ENCODE measurements at places on chromosomes 2 and 18.

- no peak for DNase-seq
Observed at GRCh38 chr2:109126501-109126860, 2.5 kb upstream of the SH3RF3 start.

DNA sequence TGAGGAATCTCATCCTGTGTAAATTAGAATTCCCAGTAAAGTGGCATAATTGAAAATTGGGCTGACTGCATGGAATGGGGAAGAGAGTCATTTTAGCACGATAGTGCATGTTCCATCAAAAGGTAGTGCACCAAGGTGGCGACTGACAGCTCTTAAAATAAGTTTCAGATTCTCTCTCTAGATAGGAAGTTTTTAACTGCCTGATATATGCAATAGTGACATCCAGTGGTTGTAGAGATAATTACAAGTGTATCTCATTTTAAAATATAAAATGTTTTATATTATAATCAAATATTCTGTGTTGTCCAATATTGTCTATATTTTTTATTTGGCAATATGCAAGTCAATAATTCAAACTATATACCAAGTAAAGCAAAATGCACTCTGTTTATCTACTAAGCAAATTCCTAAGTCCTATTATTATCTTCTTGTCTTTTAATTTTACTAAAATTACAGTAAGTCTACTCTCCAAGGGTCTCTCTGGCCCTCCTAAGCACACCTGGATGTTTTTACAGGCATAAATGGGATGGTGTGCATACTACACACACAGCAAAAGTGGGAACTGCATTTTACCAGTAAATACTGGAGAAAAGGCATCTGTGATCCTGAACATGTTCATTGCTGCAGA lies 397.7 kb upstream of the HNRNPA3 start:
- peak; percentile 8 for DNase-seq

GRCh38 chr2:199966976-199967375 lies 11.6 kb downstream of the MAIP1 start:
- no peak for DNase-seq

DNA sequence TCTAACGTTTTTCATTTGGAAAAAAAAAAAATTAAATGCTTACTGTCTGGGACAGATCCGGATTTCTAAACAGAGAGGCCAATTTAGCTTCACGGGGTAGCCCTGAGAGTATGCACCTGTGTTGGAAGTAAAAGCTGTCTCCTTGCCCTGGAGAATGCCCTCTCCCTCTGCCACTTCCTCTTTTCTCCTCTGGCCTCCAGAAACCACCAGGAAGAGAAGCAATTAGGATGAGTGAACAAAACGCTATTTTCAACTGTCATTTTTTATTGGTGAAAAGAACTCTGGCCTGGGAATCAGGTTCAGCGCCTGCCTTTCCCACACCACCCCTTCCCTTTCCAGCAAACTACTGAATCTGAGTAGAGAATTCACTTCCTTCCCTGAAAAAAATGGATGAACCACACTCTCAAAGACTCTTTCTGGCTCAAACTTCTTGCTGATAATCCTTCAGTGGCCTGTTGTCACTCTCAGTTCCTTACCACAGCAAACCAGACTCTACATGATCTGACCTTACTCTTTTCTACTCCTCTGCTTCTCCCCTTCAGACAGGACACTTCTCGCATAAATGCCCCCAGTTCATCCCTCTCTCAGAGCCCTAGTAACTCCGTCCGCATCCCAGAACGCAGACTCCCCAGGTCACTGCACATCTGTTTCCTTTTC lies 29.8 kb downstream of the KLF7 start:
- DNase-seq = no peak

DNA sequence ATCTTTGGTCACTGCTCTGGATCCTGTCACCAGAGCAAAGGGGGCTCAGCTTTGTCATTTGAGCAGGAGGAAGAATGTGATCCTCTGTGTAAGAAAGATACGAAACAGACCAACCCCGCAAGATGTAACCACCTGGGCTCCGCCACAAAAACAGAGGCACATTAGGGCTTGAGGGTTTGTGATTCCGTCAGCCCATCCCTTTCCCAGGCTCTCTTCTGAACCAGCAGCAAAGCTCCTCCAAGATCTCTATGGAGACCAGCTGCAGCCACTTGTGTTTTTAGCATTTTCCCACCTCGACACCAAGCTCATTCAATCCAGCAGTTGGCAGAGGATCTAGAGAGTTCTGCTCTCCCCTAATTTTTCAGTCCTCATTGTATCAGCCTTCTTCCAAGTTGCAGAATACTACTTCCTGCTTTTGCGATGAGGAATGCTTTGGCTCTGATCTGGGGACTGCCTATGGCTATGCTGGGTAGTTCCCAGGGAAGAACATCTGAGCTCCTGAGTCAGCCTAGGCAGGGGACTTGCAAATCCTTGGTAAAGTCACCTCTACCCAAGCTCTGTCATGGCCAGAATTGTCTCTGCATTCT lies 139.6 kb upstream of the RAB12 start:
- DNase-seq = no peak

DNA sequence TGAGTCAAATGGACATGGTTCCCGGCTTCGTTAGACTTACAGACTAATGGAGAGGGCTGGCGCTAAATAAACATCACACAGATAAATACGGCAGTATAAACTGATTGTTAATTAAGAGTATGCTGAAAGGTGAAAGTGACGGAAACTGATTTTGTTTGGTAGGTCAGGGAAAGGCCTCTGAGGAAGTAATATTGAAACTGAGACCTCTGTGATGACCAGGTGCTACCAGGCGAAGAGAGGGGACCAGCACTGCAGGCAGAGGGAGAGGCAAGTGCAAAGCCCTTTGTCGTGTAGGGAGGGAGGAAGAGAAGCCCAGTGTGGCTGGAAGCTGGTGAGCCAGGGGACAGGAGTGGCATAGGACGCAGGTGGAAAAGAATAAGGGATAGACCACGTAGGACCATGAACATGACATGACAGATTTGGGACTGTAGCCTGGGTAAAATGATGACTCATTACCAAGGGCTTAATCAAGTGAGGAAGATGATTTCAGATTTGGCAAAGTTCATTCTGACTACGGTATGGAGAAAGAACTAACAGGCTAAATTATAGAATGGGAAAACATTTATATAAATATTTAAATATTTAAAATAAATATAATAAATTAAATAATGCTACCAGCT lies 433.1 kb downstream of the NCKAP5 start:
- DNase-seq = no peak

DNA sequence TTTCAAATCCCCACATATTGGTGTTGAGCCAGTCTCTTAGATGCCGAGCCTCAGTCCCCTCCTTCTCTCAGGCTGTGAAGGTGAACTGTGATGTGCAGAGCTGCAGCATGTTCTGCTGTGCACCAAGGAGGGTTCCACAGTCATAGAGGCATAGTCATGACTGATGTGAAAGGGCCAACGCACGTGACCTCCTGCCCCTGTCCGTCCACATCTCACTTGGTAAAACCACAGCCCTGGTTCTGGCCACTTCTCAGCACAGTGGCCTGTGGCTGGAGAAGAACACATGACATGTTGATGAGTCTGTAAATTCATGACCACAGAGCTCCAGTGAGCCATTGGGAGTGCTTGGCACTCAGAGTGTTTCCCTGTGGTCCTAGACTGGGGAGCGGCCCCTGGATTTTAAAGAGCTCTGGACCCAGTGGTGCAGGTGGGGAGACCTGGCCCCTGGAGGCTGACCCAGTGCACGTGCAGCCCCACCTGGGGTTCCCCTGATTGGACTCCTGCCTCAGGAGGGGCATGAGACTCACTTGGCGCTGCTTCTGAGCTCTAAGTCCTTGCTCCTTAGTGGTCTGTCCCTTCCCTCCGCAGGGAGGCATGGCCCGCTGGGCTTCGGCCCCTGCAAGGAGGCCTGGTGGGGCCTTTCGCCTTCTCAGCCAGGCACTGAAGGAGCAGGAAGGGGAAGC lies 25.3 kb downstream of the INPP4A start:
- no peak for DNase-seq

GRCh38 chr18:58288921-58289797 lies 245.1 kb downstream of the NEDD4L start:
- no peak for DNase-seq

DNA sequence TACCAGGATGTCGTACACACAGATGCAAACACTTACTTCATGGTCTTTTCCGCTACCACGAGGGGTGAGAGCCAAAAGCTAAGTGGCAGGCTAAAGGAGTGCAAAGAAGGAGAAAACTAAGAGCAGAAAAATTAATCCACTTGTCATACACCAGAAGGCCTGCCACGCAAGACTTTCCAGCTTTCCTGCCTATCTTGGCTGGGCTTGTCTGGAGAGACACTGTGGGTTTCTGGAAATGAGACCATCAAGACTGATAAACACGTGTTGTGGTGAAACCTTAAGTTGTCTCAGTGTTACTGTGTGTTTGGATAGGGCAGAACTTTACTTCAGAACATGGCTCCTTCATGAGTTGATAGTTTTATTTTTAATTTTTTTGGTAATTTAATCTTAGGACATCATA lies 175.6 kb downstream of the FMNL2 start:
- no peak for DNase-seq

DNA sequence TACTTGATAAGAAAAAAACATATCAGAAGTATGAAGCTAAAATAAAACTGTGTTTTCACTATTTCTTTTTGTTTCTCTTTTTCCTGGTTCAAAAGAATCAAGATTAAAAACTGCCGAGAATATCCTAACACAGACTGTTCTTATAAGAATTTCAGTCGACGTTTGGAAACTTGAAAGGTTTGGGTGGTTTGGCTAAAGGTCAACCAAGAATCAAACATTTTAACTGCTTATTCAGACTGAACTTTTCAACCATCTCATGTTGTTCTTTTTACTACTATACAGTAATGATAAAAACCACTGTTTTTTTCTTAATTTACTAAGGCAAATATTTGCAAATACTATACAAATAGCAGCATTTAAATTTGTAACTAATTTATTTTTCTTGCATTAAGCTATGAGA lies 308.5 kb upstream of the TFPI start:
- DNase-seq = no peak

DNA sequence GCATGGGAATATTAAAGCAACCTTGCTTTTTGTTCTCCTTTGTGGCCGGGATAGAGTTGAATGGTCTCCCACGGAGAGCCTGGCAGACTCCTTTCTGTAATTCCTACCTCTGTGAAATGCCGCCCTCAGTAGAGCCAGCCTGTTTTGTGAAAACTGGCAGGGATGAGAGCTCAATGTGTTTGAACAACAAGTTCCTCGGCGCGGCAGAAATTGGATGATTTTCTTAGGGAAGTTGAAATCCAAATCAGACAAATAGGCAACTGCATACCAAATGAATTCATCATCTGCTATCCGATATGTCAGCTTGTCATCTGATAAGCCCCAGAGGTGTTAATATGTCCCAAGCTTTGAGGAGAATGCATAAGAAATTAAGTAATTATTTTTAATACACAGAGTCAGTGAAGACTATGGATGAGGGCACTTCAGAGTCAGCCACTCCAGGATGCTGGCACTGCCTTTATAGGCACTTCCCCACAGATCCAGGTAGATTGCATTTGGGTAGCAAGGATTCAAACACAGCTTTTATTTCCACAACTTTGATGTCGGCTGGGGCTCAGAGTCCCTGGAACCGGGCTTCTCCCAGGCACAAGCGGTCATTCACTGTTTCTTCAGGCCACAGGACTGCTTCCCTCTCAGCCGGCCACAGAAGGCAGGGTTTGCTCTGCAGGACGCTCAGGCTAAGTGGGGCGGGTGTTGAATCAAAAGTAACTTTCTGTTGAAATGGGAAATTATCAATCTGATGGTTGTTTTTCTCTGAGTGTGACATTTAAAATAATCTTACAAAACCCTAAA lies 82.8 kb upstream of the REV1 start:
- DNase-seq = no peak

- DNase-seq = no peak
Observed at GRCh38 chr2:98335271-98335670, 11.0 kb upstream of the CNGA3 start.

DNA sequence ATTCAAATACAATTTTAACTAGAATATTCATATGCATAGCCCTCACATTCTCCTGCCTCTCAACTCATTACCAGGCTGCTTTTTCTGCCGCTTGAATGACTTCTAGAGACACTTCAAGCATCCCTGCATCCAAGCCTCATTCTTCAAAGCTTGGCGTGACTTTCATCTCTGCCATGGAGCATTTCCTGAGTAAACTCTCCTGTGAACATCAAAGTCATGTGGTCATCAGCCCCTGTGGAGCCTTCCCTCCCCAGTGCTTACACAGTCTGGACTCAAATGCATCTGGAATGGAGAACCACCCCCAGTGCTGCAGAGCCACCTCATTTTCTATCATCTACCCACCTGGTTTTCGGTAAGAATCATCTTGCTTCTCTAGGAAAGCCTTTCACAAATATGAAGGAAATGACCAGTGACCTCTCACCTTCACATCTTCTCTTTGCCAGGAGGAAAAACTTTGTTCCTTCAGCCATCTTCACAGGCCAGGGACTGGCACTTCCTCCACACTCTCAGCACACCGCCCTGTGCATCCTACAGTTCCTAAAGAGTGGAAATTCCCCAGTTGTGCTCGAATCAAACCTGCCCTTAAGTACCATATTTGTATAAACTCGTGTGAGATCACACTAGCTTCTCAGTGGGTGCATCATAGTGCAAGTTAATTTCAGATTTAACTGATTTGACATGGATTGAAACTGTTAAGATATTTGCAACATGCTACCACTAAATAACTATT lies 116.4 kb downstream of the COL6A3 start:
- DNase-seq = no peak

DNA sequence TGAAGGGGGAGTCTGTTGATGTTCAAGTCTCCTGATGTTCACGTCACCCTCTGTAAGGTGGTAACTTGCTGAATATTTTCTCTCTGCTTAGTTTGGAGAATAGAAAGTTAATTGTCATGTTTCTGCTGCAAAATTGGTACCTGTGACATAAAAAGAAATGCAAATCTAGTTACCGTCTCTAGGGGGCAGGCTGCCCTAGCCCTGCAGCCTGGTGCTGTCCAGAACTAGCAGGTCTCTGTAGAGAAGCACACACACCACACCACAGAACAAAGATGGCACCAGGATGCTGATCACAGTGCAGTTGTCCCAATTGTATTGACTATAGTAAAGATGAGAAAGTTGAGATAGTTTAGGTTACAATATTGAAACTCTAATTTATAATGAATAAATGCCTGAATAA lies 47.0 kb downstream of the SLC9A4 start:
- peak; percentile 33 for DNase-seq

DNA sequence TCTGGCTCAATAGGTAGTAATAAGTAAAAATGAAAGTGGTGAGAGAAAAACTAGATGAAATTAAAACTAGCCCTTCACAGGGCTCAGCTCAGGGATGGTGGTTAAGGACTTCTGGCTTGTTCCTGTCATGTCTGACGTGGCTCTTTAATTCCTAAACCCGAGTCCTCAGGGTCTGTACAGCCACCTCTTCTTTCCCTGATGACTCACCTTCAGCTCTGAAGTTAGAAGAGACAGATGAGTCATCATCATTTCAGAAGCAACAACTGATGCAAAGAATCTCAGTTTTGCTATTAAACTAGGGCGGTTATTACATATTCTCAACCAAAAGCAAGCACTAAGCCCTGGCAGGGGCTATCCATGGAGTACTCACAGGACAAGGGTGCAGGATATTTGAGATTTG lies 24.0 kb upstream of the ITGB6 start:
- peak; percentile 32 for DNase-seq

- no peak for DNase-seq
Observed at GRCh38 chr2:182133195-182133891, 147.7 kb downstream of the PPP1R1C start.

Measured in activated CD4-positive, alpha-beta T cell treated with anti-CD3 and anti-CD28 coated beads for 48 hours (primary cell).